ENCODE measurements at places on chromosomes 16 and 17. TPM values are rescaled to one million over a fixed set of nuclear protein-coding genes. Genes with fewer than 3 reads are reported as not detected.
A peak's percentile ranks its signal among the peaks of the same experiment; 100 is the strongest.

GRCh38 chr17:2697611-2698162 is 13.9 kb downstream of the CLUH start:
- no peak overlapping the region for H3K4me3 ChIP-seq
- H3K27ac ChIP-seq, result no peak overlapping the region
- DNase-seq, result peak; percentile 57
- H3K4me1 ChIP-seq, result peaks cover 11% of the 10 kb centered on the region

Gene PRDM7
- not detected for polyA plus RNA-seq

DNA sequence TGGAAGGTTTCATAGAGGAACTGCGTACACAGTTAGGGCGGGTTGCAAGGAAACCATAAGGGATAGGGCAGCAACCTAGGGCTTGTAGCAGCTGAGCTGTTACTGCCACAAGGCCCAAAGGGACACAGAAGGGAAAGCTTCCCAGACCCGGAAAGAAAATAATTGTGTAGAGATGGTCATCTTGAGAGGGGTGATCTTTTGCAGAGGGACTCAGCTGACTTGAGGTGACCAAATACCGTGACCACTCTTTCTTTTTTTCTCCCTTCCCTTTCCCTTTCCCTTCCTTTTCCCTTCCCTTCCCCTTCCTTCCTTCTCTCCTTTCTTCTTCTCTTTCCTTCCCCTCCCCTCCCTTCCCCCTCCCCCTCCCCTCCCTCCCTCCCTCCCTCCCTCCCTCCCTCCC is 8.5 kb upstream of the CREBBP start:
- no peak overlapping the region for H3K4me3 ChIP-seq
- no peaks in the 10 kb centered on the region for H3K36me3 ChIP-seq
- H3K27ac ChIP-seq, result no peak overlapping the region
- H3K27me3 ChIP-seq, result no peaks in the 10 kb centered on the region

Gene TNP2
- not detected for polyA plus RNA-seq

- no peaks in the 10 kb centered on the region for H3K4me1 ChIP-seq
- H3K27me3 ChIP-seq, result no peaks in the 10 kb centered on the region
- no peak for DNase-seq
- H3K36me3 ChIP-seq, result no peaks in the 10 kb centered on the region
Measured at GRCh38 chr17:78019367-78019975, 61.0 kb downstream of the TNRC6C start.

DNA sequence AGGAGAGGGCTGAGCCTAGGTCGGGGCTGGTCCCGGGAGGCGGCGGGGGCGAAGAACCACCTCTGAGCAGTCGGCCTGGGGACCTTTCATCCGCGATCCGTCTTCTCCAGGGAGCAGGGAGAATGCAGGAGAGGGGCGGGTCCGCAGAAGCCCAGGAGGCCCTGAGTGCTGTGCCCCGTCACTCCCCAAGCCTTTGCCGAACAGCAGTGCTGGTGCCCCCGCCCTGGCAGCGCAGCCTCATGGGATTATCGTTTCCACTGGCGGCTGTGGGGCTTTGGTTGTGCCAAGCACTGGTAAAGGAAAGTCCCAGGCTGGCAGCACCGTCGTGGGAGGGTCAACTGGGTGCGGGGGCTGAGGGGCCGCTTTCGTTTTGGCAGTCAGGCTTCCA is 631 bp downstream of the TBL3 start:
- H3K27ac ChIP-seq, result no peak overlapping the region
- H3K36me3 ChIP-seq, result peaks cover 30% of the 10 kb centered on the region
- peaks cover 36% of the 10 kb centered on the region for H3K27me3 ChIP-seq
- H3K4me3 ChIP-seq, result peak overlapping the region; percentile 96

Gene METRNL
- 99.6 TPM for polyA plus RNA-seq

- no peaks in the 10 kb centered on the region for H3K27me3 ChIP-seq
- peaks cover 11% of the 10 kb centered on the region for H3K4me1 ChIP-seq
- peak; percentile 90 for DNase-seq
- peak overlapping the region; percentile 48 for H3K27ac ChIP-seq
- H3K4me3 ChIP-seq, result peak overlapping the region; percentile 25
Measured at GRCh38 chr16:67993207-67994039, 5.9 kb downstream of the DPEP2 start.

- peak overlapping the region; percentile 99 for H3K27ac ChIP-seq
- no peaks in the 10 kb centered on the region for H3K36me3 ChIP-seq
- H3K27me3 ChIP-seq, result no peaks in the 10 kb centered on the region
- peak overlapping the region; percentile 79 for H3K4me3 ChIP-seq
- H3K4me1 ChIP-seq, result peaks cover 24% of the 10 kb centered on the region
Measured at GRCh38 chr17:57256708-57257112, 387 bp downstream of the MSI2 start.

Gene PHKG2
- 23.8 TPM for polyA plus RNA-seq

Gene SHISA6
- polyA plus RNA-seq, result under 0.01 TPM

DNA sequence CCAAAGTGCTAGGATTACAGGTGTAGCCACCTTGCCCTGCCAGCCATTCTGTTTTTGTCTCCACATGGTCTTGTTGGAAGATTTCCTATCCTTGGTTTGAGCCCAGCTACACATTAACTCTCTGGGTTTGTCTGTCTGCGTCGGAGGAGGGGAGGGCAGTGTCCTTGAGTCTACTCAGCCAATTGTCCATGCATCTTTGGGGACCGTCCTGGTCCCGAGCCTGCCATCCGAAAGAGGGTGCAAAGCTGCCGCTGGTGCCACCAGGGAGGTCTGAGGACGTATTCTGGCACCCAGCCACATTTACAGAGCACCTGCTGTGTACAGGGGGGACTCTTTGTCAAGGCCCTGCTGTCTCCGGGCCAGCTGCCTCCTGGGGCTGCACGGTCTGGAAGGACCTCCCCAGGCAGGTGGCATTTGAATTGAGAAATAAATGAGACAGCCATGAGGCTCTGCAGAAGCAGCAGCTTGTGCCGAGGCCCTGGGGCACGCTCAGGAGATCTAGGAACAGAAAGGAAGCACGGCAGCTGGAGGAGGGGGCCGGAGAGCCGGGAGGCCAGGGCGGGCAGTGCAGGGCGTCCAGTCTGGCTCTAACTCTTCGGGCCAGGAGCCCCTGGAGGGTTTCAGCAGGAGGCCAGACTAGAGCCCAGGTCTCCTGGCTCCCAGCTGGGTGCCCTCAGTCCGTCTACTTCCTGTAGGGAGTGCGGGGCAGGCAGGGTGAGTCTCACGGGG is 1.5 kb downstream of the CYBA start:
- H3K4me3 ChIP-seq, result no peak overlapping the region
- peak overlapping the region; percentile 67 for H3K27ac ChIP-seq
- no peak for DNase-seq
- no peaks in the 10 kb centered on the region for H3K27me3 ChIP-seq
